ENCODE measurements at places on chromosomes 2 and 18.

DNA sequence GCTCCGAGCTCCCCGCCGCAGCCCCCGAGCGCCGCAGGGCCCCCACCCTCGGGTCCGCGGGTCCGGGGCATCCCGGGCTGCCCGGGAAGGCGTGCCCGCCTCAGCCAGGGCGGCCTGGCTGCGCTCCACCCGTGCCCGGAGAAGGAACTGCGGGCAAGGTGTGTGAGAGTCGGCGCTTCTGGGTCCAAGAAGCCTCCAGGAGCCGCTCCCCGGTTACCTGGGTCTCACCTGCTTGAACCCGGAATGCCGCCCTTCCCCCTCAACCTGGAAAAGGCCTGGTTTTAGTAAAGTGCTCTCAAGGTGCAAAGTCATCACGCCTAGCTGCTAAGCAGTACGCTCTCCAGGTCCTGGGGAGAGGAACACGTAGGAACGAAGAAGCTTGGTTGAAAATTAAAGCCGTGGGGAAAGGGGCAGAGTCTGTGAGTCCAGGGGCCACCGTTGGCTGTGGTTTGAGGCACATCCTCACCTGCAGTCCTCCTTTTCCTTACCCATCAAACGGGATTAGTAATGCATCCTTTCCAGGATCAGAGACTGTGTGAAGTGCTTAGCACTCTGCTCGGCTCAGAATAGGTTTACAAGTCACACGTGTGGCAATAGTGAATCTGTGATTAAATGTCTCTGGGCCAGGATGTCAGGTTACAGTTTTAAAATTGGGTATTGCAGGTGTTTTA is 1.2 kb downstream of the ASAP2 start:
- DNase-seq = no peak

GRCh38 chr2:70570041-70570661 is 16.5 kb upstream of the TGFA start:
- no peak for DNase-seq

DNA sequence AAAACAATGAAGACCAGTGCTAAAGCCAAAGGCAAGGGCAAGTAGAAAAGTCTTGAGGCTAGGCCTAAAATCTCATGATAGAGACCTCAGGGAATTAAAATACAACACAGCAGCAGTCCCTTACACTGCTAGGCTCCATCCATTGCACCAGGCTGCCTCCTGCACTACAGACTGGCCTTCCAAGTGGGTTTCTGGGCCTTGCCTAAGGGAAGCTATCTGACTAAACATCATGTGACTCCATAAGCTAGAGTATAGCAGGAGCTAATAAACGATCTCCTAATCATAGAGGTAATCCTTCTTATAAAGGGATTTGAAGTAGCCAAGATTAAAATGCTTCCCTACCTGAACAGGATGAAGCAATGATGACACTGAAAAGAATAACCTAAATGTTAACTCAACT is 77.6 kb upstream of the NFU1 start:
- no peak for DNase-seq

DNA sequence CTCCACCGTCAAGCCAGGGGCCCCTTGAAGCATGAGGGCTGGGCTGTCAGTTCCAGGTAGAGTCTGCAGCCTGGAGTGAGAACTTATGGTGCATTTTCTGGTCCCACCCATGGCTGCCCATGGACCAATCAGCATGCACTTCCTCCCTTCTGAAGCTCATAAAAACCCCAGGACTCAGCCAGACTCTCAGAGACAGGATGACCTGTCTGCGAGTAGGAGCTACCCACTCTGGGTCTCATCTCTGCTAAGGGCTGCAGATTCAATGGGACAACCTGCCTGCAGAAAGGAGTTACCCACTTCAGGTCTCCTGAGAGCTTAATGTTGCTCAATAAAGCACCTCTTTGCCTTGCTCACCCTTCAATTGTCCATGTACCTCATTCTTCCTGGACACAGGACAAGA is 9.4 kb upstream of the DUSP19 start:
- no peak for DNase-seq

GRCh38 chr2:212098966-212099365 is 439.6 kb downstream of the ERBB4 start:
- DNase-seq = no peak

DNA sequence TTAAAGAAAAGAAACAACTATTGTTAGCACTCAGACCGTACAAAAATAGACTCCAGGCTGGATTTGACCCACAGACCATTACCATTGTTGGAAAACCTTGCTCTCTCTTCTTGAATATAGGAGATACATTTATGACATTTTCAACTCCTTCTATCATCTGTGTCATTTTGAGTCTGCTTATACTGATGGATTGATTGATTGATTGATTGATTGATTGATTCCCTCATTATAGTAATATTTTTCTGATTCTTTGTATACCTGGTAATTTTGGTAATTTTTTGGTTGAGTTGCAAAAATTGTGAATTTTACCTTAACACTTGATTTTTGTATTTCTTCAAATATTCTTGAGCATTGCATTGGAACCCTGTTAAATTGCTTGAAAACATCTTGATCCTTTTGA is 114.2 kb upstream of the KLHL29 start:
- no peak for DNase-seq

DNA sequence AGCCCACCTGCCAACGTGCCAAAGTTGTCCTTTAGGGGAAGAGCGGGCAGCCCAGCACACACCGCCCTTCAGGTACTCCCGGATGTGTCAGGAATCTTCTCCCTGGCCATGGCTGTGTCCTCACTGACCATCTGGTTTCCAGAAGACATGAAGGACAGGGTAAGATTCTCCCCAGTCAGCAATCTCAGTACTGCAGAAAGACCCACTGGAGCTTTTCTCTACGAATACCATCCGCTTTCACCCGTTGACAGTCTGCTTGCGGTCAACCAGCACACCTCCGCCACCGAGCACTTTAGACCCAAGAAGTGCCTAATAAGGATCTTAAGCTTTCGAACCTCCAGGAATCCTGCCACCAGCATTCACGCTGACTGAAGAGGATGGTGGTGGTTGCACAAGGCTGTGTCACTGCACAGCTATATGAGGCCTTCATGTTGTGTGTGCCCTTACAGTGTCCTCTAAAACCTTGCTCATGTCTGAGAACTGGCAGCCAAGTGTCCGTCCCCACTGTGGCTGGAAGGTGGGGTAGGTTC is 42.7 kb upstream of the ITM2C start:
- no peak for DNase-seq

GRCh38 chr18:6605115-6605869 is 124.2 kb upstream of the ARHGAP28 start:
- no peak for DNase-seq

DNA sequence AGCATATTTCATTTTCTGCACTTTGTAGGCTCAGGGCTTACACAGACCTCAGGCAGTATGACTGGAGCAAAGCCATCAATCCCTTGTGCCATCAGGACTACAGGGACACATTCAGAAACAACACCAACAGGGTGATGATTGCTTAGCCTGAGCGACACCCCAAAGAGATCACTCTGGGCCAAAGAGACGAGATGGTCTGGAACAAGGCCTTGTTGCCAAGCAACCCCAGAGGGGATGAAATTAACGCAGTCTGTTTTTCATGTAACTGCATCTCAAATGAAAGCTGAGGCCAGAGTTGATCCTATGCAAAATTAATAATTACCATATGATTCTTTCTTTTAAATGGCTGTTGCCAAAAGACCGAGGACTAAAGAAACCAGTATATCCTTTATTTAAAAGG is 20.2 kb upstream of the B3GNT2 start:
- no peak for DNase-seq

- no peak for DNase-seq
Measured at GRCh38 chr2:210421916-210422315, 54.6 kb downstream of the LANCL1 start.

GRCh38 chr2:200301953-200302858 is 4.3 kb upstream of the SPATS2L start:
- no peak for DNase-seq

DNA sequence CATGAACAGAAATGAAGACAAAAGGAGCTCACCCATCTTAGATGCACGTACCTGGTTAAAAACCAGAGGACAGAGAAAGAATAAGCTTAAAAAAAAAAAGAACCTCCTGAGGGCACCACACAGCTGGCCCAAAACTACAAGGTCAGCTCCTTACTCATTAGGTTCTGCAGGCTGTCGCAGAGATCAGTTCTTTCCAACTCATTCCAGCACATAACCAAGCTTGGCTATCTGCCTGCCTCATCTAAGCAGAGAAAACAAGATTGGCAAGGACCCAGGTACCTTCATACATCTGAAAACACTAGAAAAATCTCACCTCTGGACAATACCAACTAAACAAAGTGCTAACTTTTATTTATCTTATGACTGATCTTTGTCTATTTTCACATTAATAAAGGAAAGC is 89.9 kb downstream of the NOL10 start:
- DNase-seq = no peak

- no peak for DNase-seq
Measured at GRCh38 chr18:48528861-48529260, 10.0 kb upstream of the CTIF start.

- DNase-seq = no peak
Measured at GRCh38 chr2:177051278-177051677, 161.3 kb upstream of the HNRNPA3 start.

GRCh38 chr2:204019572-204020501 is 83.3 kb downstream of the ICOS start:
- no peak for DNase-seq

- no peak for DNase-seq
Measured at GRCh38 chr2:73172963-73173362, 29.4 kb upstream of the NOTO start.

DNA sequence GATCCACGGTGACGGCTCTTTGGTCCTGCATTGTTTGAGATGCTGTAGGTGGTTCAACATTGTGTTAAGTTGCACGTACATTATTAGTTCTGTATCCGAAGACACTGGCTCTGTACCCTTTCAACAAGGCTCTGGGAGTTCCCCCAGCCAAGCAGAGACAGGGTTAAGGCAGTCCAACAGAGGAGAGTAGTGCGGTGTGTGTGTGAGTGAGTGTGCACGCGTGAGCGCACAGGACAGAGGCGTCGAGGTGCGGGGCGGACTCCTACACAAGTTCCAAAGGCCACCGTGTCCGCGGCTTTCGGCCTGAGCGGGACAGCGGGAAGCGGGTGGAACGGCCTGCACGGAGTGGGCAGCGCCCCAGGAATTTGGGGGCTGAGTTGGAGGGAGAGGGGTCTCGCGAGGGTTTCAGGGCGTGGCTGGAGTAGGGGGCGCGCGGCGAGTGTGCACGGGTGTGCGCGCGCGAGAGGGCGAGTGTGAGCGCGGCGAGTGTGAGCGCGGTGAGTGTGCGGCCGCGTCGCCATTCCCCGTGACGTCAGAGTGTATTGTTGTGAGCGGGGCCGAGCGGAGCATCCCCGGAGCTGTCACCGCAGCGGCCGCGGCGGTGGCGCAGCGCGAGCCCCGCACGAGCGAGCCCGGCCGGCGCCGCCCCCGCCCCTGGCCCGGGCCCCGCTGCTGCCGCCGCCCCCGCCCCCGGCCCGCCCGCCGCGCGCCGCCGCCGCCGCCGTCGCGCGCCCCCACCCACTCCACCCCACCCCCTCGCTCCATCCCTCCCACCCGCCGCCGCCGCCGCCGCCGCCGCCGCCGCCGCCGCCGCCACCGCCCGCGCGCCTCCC is at the start of gene ASXL3:
TSS of gene ASXL3 (plus strand) at position 535 of the 833 bp plus-strand sequence. CDS start 413 bp downstream, outside the sequence.
- no peak for DNase-seq

GRCh38 chr2:37782155-37782673 is 110.8 kb upstream of the CDC42EP3 start:
- no peak for DNase-seq

DNA sequence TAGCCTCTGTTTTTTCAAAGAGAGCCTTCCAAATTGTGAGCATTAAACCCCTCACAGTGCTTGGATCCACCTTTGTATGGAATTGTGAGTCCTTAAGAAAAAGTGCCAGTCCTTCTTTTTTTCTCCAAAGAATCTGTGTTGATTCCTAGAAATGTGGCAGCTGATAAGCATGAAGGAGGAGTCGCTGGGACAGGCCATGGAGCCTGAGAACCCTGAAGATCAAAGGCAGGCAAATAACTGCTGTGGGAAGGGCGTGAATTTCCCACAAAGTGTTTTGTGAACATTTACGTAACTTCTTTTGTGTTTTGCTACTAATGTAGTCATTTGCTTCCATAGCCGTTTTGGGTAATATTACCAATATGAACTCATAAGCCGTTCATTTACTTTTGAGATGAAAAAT is 27.7 kb upstream of the CHMP1B start:
- DNase-seq = no peak

Data from activated gamma-delta T cell treated with anti-CD3 and anti-CD28 coated beads, Interleukin-2, amount 50 U/mL, for 16 hours (primary cell).